ENCODE measurements at places on chromosomes 7 and 10. TPM values are rescaled to one million over a fixed set of nuclear protein-coding genes. Genes with fewer than 3 reads are reported as not detected.

GRCh38 chr7:50397971-50398324, 52.2 kb downstream of the FIGNL1 start:
- H3K27ac ChIP-seq = peak overlapping the region; percentile 83
- peaks cover 81% of the 10 kb centered on the region for H3K4me1 ChIP-seq
- peaks cover 73% of the 10 kb centered on the region for H3K36me3 ChIP-seq
- no peaks in the 10 kb centered on the region for H3K27me3 ChIP-seq
- peak overlapping the region; percentile 11 for H3K4me3 ChIP-seq

The SLC13A1 gene
- total RNA-seq = not detected

The FGL2 gene
- total RNA-seq = not detected

The FEZF1 gene
- total RNA-seq = not detected
